ENCODE measurements at places on chromosomes 3 and 15.

DNA sequence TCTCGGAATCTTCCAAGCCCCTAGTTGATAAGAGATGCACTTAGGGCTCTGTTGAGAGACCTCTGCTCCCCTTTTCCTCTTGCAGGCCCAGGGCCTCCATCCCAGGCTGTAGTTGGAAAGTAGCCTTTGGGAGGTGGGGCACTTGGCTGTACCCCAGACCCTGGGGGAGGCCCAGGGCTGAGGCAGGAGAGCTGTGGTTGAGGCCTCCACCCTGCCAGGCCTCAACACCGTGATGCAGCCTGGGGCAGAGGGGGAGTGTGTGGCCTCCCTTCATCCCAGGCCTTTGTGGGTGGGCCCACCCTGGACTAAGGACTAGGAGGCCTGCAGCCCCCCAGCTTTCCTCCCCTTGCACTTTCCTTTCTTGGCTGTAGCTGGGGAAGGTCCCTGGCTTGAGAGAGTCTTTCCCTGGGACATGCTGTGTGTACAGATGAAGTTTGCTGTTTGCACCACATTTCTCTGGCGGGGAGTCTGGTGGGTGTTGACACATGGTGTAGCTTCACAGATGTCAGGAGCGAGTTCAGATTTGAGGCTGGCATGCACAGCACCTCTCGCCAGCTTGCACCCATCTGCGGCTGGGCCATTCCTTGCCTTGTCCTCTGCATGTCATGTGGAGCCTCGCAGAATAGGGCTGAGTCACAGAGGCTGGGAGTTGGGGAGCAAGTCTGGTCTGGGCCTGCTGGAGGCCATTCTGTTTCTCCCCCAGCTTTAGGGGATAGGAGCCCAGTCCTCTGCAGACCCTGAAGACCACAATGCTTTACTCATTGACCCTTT lies 13.7 kb downstream of the PLEKHO2 start:
- DNase-seq, result no peak

- DNase-seq, result no peak
Observed at GRCh38 chr3:197953881-197954280, 3.9 kb downstream of the RPL35A start.

DNA sequence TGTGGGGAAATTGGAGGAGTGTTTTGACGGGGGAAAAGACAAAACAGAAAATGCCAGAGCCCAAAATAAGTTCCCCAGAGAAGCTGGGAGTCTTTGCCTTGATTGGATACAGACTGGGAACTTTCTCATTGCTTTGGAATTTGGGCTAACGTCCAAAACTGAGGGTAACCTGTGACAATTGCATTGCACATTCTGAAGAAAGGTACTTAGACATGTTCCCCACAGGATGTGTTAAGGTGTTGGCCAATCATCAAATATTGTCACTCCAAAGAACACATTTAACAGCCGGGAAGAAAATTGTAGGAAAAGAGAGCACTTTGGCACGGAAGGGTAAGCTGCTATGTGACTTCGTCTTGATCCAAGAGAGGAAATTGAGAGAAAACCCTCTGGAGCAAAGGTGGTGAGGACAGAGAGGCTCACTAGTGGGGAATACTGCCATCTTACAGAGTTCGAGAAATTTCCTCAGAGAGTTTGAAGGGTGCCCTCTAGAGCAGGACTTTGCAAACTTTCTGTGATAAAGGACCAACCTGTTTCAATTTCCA lies 619.5 kb upstream of the TBL1XR1 start:
- no peak for DNase-seq

DNA sequence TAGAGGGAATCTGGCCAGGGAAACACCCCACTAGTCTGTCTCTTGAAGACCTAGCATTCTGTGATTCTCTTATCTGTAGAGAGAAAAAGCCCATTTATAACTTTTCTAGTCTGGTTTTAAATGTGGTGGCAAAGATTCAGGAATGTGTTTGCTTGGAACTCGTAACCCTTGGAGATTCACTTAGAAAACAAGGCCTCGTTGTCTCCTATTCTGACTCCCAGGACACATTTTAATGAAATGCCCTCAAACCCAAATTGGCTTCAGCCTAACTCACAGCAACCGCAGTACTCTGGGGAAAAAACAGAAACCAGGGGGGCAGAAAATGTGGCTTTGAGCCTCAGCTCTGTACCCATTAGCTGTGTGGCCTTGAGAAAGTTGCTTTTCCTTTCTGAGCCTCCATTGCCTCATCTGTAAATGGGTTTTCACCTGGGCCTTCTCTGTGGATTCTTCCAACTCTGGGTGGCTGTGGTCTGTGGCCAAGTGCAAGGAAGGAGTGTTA lies 36.5 kb downstream of the RPLP1 start:
- DNase-seq, result no peak

- no peak for DNase-seq
Observed at GRCh38 chr3:133295199-133295901, 104.5 kb upstream of the BFSP2 start.

GRCh38 chr3:104396974-104397669 lies 969.6 kb upstream of the ALCAM start:
- DNase-seq, result no peak

GRCh38 chr3:82568776-82569338 lies 807.4 kb upstream of the GBE1 start:
- no peak for DNase-seq

DNA sequence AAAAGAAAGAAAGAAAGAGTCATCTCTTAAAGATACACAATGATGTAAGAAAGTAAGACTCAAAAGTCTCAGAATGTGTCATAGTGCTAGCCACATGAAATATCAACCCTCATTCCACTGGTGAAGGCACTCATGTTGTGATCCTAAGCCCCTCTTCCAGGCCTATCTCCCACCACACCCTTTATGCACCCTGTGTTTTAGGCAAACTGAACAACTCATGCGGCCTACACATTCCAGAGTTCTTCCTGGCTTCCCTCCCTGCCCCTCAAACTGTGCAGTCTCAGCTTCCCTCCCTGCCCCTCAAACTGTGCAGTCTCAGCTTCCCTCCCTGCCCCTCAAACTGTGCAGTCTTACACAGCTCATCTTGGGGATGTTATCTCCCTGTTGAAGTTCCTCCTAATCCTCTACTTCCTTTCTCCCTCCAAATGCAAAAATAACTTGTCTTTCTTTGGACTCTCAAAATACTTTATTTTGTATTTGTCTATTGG lies 69.0 kb upstream of the FNDC3B start:
- DNase-seq, result no peak

DNA sequence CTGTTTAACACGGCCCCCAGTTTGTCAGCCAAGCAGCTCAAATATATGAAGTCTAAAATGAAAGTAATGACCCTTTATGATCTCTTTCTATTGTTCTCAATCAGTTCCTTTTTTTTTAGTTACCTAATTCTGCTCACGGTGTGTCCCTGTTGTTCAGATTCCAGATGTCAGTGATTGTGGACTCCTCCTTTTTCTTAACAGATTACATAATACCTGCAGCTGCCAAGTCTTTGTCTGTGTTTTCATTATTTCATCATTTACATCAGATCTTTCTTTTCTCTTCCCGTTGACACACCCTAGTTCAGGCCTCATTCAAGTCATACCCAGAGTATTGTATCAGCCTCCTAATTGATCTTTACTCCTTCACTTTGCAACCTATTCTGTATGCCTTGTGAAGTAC lies 56.1 kb upstream of the SKIL start:
- no peak for DNase-seq

All from right forelimb (tissue), 1 donor.